Bronchial epithelial cell (primary cell): ENCODE measurements at places on chromosomes 4 and X. TPM values are rescaled to one million over a fixed set of nuclear protein-coding genes. Genes with fewer than 3 reads are reported as not detected.

DNA sequence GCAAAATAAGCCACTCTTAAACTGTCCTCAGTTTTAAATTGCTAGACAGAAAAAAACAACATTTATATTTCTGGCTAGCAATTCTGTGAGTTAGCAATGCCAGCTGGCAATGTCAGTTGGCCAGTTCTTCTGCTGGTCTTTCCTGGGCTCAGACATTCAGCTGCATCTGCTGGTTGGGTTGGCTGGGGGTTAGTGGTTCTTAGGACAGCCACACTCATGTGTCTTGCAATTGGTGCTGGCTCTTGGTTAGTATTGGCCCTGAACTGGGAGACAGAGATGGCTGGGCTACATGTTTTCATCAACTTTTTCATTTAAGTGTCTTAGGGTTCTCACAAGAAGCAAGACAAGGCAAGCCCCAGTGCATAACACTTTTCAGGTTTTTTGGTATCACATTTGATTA is 48.0 kb upstream of the PDLIM5 start:
- no peak for DNase-seq

Gene SRPK3
- under 0.01 and 0.26 TPM in 2 replicates for total RNA-seq

GRCh38 chr4:160213366-160213765 is 1110.5 kb downstream of the RAPGEF2 start:
- DNase-seq = no peak

Gene CDKL5
- total RNA-seq = 2.6 and 4.5 TPM in 2 replicates

Gene TRAM1L1
- 0.26 and 0.51 TPM in 2 replicates for total RNA-seq

DNA sequence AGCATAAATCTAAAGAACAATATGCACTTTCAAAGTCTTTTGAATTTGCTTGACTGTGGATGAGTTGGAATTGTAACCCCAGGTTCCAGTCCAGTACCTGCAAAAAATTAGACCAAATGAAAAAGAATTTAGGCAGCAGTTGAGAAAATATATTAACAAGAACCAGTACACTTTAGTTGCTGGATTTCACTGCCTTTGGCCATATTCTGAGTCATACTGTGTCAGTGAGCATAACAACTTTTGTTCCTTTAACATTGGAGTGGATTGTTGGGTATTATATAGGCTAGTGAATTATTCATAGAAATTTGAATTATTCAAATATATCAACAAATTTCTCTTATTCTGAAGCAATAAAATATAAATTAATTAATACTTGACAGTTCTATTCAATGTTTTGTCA is 101.5 kb upstream of the SMAD1 start:
- peak; percentile 39 for DNase-seq

GRCh38 chr4:19983072-19983471 is 268.6 kb upstream of the SLIT2 start:
- peak; percentile 98 for DNase-seq

DNA sequence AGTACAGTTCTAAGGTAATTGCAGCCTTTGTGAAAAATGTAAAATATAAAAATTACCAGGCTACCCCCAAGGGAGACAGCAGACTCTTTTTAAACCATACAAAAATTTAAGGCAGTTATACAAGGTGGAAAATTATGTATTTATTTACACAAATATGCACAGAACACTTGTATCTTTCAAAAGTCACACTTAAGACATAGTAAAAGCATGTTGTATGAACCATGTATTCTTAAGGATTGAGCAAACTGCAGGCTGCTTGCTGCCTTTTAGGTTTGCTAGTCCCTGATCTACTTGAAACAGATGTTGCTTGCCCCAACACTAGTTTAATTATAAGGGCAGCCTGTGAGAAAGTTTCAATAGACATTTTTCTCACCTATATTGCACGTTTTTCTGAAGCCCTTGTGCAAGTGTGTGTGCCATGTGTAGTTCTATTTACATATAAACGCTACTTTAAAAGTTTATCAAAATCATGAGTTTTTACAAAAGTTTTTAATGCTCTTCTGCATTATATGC is 72.8 kb downstream of the PRSS12 start:
- no peak for DNase-seq

GRCh38 chrX:100939333-100939732 is 10.6 kb upstream of the XKRX start:
- DNase-seq = peak; percentile 18

GRCh38 chrX:99398545-99398944 is 1011.5 kb downstream of the PCDH19 start:
- no peak for DNase-seq

DNA sequence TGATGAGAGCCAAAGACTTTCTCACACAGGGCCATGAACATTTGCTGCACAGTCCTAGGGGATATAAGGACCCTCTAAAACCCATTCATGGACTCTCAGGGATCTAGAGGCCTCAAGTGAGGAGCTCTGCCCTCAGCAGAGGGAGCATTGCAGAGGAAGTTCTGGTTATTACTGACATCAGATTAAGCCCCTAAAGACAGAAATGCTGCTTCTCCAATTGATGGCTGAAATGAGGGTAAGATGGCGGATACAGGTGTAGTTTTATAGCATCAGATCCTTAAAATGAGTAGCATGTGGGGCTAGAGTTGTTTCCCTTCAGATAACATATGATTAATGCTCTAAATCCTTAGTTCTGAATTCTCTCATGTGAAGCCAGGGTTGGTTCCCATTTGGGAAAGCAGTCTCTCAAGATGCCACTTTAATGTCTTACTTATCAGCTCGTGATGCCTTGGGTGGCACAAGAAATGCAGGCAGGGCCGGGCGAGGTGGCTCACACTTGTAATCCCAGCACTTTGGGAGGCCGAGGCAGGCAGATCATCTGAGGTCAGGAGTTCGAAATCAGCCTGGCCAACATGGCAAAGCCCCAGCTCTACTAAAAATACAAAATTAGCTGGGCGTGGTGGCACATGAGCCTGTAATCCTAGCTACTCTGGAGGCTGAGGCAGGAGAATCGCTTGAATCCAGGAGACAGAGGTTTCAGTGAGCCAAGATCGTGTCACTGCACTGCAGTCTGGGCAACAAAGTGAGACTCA is 7.9 kb downstream of the RHOH start:
- DNase-seq = no peak

DNA sequence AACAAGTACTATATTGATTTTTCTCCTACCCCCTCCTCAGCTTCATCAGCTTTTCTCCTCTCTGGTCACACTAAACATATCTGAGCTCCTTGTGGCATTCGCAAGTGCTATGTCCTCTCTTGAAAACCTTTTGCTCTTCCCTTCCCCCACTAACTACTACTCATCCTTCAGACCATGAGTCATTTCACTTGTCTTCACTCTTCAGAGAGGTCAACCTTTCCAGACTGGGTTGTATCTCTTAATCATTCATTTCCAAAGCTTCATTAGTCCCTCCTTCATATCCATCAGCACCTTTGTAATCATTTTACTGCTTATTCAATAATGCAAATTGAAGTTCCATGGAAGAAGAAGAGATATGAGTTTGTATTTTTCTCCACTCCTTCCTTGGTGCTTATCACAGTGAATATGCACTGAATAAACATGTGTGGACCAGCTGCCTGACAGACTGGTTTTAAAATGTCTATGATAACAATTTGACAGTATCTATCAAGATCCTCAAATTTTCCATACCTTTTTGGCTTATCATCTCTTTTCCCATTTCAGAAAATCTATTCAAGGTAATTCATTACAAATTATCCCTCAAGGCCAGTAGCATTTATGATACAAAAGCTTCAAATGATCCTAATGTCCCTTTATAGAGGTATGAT is 28.4 kb downstream of the DDX60L start:
- DNase-seq = peak; percentile 95

Gene LONRF3
- 0.51 and 0.79 TPM in 2 replicates for total RNA-seq

DNA sequence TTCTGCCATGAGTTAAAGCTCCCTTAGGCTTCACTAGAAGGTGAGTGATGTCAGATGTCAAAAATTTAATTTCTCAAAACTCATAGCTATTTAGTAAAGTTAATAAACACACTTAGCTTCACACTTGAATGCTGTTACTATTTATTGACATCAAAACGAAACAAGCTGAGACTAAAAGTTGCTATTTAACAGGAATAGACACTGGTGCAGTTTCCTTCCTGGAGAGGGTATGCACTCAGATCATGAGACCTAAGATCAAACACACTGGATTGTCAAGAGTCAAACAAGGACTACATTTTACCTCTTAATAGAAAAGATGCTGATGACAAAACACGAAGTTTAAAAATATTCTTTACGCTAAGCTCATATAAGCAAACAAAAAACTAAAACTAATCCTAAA is 18.9 kb downstream of the UPF3B start:
- DNase-seq = no peak

- DNase-seq = no peak
Observed at GRCh38 chrX:2541603-2542002, 40.8 kb upstream of the DHRSX start.

DNA sequence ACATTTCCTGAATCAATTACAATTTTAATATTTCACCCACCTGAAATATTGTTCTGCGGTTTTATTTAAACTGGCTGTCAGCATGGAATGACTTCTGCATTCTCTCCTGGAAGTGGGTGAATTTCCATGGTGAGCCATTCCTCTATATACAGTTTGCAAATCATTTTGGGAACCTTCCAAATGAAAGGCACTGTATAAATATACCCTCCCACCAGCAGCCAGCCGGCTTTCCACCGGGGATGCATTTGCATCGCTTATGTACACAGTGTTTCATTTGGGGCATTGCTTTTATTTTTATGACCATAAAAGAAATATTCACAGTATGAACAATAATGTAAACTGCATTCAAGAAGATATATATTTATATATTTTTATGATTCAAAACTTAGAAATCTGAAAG is 4.7 kb upstream of the IL1RAPL1 start:
- DNase-seq = no peak

Gene SLC25A5
- 486 and 551 TPM in 2 replicates for total RNA-seq

DNA sequence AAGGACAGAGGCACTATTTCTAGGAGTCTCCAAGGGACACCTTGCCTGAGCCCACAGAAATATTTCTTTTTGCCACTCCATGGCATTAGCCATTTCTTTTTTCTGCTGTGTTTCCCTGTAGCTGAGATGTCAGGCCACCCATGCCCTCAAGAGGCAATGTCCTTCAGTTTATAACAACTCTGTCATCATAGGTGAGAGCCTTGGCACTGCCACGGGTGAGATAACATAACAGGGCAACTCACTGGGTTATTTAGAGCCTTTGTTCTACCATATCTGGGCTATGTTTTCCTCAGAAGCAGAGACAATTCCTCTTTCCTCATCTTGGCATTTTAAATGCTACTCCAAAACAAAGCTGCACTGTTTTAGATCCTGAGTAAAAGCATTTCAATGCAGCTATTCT is 99.9 kb upstream of the MAOA start:
- no peak for DNase-seq

DNA sequence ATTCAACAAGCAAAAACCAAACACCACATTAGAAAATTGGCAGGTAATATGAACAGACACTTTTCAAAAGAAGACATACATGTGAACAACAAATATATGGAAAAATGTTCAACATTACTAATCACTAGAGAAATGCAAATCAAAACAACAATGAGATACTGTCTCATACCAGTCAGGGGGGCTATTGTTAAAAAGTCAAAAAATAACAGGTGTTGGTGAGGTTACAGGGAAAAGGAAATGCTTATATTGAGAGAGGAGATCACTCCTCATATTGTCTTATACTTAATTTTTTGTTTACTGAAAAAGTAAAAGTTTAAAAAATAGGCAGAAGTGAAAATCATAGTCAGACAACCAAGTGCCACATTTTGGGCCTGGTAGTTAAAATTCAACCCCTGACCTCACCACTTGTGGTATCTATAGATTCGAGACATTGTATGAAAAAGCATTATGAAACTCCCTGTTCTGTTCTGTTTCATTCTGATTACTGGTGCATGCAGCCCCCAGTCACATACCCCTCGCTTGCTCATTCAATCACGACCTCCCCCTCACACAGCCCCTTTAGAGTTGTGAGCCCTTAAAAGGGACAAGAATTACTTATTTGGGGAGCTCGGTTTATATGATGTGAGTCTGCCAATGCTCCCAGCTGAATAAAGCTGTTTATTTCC is 153.7 kb upstream of the FGF16 start:
- no peak for DNase-seq

DNA sequence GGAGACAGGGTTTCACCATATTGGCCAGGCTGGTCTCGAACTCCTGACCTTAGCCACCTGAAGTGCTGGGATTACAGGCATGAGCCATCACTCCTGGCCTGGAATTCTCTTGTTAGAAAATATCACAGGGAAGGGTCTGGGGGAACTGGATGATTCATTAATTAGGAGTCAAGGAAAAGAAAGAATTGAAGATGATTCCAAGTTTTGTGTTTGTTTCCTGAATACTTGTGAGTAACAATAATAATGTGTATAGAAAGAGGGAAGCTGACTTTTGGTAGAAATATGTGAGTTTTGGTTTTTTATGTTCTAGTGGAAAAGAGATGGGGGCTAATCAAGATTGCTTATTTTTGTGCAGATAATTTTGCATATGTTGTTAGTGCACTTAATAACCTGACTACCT is 77.3 kb upstream of the CLNK start:
- no peak for DNase-seq

GRCh38 chr4:126267689-126268088 is 952.9 kb downstream of the FAT4 start:
- DNase-seq = peak; percentile 55

Gene NSUN7
- 0.79 and 1.8 TPM in 2 replicates for total RNA-seq

Gene GLRA3
- not detected in 2 replicates for total RNA-seq

- DNase-seq = peak; percentile 53
Observed at GRCh38 chr4:93764639-93765246, 63.8 kb upstream of the ATOH1 start.

Gene GRID2
- not detected in 2 replicates for total RNA-seq

DNA sequence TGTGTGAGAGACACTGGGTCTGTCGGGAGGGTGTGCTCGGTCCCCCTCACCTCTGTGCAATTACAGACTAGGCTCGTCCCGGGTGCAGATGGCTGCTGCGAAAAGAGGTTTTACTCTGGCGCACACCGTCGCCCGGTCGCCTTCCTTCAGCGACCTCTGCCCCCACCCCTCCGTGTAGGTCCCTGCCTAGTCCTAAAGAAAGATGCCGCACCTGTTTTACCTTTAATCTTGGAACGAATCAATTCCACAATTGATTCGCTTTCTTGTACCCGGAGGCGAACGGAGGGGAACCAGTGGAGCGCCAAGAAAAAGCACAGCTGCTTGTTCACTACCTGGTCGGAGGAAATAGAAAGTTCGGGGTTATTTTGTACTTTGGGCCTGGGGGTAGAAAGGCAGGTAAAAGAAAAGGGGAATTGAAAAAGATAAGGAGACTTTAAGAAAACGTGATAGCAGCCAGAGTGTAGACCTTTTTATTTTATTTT is 1.2 kb downstream of the NPNT start:
- no peak for DNase-seq

Gene VCX3B
- 0.26 TPM in 2 replicates for total RNA-seq

Gene GAGE2A
- total RNA-seq = not detected in 2 replicates

- DNase-seq = no peak
Observed at GRCh38 chr4:48709901-48710300, 70.2 kb downstream of the FRYL start.
